Fibroblast of the aortic adventitia (primary cell): ENCODE measurements at places on chromosomes 2 and 18. TPM values are rescaled to one million over a fixed set of nuclear protein-coding genes. Genes with fewer than 3 reads are reported as not detected.

Gene PID1
- total RNA-seq: 0.57 and 13.0 TPM in 2 replicates

Gene MOCOS
- total RNA-seq: 3.5 and 13.1 TPM in 2 replicates

- DNase-seq: no peak
Measured at GRCh38 chr2:203796248-203797010, 71.1 kb upstream of the CTLA4 start.

GRCh38 chr2:189592353-189592984 is 11.9 kb upstream of the SLC40A1 start:
- DNase-seq: no peak

DNA sequence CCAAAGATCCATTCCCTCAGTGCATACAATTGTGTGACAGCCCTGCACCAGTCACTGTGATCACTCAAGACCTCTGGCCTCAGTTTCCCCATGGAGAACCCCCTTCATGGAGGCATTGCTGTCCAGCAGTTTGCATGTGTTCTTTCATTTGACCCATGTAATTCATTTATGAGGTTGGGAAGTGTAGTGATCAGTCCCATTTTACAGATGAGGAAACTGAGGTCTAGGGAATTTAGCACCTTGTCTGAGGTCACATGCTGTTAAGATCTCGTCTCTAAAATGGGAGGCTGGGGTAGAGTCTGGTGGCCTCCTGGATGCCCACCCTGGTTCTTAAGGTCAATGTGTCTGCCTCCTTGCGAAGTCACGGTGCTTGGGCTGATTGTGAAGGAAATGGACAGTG is 19.1 kb downstream of the LDLRAD4 start:
- DNase-seq: no peak

DNA sequence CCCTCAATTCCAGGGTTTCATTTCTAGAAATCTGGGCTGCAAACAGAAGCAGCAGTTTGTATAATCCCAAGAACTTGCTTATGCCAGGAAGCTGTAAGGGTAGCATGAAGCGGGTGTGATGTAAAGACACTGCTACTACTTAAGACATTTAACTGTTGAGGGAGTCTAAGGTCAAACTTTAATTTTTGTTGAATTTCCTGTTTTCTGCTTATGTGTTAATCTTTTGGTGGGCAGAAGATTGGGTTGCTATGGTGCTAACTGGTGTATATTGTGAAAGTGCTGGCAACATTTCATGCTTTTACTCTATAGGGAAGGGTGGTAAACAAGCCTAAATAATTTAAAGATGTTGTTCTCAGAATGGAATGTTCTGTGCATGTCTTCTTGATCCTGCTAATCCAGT is 2.7 kb downstream of the NCOA1 start:
- peak; percentile 25 for DNase-seq

DNA sequence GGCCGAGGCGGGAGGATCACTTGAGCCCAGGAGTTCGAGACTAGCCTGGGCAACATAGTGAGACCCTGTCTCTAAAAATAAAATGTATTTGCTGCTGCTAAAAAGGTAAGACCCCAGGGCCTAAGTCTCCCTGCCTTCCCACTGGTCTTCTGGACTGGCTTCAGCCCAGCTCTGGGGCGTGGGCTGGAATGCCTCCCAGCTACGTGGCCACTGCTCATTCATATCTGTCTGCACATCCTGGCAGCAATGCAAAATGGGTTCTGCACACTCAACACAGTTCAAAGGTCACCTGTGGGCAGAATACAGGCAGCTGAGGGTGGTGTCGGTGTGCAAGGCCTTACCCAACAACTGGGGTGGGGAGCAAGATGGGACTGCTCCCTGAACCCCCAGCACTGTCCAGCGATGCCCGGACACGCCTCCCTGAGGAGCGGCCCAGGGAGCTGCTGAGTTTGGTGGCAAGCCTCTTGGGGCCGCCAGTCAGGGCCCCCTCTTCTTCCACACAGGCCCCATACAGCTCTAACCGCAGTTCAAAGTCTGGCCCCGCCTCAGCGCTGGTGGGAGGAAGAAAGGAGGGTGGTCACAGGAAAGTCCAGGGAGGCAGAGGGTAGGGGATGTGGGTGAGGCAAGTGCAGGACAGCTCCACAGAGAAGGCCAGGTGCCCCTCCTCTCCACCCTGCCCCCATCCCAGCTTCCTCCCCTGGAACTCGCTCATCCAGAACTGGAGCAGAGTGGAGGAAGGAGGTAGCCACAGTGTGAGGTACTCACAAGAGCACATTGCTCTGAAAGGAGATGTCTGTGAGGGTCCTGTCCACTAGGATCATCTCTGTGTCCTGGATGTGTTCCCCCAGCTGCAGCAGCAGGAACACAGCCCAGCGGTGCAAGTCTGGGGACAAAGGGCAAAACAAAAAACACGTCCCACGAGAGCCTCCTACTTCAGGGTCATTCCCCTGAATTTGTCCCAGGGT is 8.2 kb downstream of the WDR54 start:
- DNase-seq: no peak

- peak; percentile 28 for DNase-seq
Measured at GRCh38 chr2:200177971-200178911, 128.3 kb upstream of the SPATS2L start.

Gene CYP1B1
- 146 and 199 TPM in 2 replicates for total RNA-seq

- no peak for DNase-seq
Measured at GRCh38 chr18:40094441-40094840, 1860.6 kb upstream of the PIK3C3 start.

Gene EMILIN1
- 81.3 and 153 TPM in 2 replicates for total RNA-seq

DNA sequence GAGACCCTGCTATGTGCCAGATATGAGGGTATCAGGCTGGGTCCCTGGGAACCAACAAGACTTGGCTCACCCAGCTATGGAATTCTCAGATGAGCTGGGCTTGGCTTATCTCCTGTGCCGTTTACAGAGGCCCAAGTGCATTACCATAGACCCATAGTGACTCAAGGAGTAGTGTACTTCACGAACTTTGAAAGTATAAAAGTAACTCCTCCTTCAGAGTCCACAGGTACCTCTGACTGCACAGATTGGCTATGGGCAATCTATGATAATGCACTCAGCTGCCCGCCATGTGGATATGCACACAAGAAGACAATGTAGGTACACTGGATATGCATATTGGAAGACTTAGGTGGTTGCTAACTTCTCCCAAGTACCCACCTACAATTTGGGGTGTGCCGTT is 78.4 kb downstream of the QPCT start:
- no peak for DNase-seq

Gene RNASEH1
- total RNA-seq: 29.2 and 33.4 TPM in 2 replicates

GRCh38 chr2:190407662-190408537 is at the start of gene MFSD6:
TSS of gene MFSD6 (plus strand) at chr2:190408355. CDS start at chr2:190436030, 27,675 bp downstream.
- no peak for DNase-seq

DNA sequence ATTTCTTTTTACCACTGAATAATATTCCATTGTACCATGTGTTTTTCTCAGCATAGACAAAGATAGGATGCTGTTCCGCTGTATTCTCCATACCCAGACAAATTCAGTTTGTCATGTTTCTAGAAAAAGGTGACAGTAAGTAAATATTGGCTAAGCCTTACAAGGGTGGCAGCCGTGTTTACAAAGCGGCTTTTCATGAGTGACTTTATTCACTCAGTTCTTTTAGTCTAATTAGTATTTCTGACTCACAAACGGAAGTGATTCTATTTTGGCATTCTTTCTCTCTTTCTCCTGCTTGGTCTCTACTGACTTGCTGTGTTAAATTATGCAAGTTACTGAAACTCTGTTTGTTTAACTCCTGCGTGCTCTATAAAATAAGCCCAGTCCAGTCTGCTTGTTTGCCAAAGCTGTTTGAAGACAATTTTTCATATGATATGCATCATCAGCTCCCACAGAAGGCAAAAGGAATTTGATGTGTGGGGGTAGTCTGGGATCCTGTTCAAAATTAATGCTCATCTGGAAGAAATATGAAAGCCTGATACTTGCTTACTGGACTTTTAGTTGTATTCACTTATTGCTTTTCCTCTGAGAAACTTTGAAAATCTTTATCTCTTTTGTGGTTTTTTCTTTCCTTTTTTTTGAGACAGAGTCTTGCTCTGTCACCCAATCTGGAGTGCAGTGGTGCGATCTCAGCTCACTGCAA is 2.3 kb upstream of the PLEKHH2 start:
- DNase-seq: peak; percentile 82

GRCh38 chr2:173079973-173080860 is 4.6 kb downstream of the MAP3K20 start:
- peak; percentile 88 for DNase-seq

Gene EML4
- total RNA-seq: 49.9 and 50.9 TPM in 2 replicates

DNA sequence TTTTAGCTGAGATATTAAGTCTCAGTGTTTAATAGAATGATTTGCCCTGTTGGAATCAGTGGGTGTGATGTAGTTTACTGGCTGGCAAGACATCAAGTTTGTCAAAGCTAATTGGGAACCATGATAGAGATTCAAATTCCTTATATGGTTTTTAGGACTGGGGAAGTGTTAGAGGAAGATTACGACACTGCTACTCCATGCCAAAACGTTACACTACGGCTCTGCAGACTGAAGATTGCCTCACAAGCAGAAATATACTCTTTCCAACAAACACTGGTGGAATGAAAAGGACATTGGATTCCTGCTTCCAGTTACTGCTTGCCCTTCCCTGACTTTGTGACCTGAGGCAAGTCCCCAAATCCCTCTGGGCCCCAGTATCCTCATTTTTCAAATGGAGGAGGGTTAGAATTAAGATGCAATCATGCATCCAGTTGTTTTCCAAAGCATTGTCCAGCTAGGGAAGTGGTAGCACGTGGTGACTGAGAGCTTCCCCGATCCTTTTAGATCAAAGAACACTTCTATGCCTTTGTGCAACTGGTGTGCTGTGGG is 147.6 kb downstream of the CDC42EP3 start:
- peak; percentile 92 for DNase-seq

DNA sequence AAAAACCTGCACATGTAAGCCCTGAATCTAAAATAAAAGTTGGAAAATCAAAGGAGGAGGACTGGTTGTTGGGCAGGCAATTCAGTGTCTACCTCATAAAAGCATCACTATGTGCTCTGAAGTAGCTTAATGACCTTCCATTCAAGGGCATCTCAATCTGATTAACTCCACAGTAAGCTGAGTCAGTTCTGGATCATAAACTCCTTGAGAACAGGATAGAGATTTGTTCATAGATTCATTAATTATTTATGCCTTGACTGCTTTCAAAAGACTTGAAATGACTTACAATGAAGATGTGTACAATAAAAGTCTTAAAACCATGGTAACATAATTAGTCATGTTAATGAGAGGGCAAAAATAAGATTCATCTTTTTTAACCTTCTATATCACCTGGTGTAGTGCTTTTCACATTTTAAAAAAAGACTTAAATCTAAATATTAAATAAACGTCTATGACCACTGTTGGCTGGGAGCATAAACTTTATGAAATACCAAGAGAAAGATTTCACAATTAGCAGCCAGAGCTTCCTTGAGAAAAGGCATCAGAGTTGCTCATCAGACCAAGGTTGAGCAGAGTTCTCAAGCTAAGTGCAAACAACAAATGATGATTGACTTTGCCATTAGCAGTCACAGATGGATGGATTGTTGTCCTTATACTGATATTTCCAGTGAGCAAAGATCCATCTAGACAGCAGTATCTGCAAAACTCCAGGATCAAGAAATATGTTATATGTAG is 237.3 kb upstream of the THUMPD2 start:
- DNase-seq: no peak

Gene RPRM
- 0.27 TPM in 1 of 2 replicates, not detected in the other for total RNA-seq

Gene POTEI
- not detected in 2 replicates for total RNA-seq

- no peak for DNase-seq
Measured at GRCh38 chr2:234273887-234274584, 222.8 kb downstream of the ARL4C start.

- DNase-seq: peak; percentile 96
Measured at GRCh38 chr2:101766871-101767739, 69.6 kb downstream of the MAP4K4 start.

- no peak for DNase-seq
Measured at GRCh38 chr18:55847960-55848359, 260.0 kb upstream of the TCF4 start.

DNA sequence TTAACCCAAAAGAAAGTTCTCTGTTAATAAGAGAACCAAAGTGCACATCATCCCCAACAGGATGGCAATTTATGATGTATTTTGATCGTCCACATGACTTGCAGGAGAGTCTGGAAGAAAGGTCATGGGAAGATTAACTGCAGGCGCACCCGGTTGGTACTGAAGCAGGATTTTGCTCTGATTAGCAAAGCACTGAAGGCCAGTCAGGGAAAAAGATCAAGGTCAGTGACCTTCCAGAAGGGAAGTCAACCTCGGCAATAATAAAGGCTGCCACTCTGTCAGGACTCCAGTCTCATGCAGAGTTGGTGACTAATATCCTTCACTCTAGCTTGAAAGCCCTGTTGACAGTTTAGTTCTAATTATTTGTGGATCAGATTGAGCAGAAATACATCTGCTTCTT is 432.7 kb upstream of the RAB12 start:
- DNase-seq: no peak

DNA sequence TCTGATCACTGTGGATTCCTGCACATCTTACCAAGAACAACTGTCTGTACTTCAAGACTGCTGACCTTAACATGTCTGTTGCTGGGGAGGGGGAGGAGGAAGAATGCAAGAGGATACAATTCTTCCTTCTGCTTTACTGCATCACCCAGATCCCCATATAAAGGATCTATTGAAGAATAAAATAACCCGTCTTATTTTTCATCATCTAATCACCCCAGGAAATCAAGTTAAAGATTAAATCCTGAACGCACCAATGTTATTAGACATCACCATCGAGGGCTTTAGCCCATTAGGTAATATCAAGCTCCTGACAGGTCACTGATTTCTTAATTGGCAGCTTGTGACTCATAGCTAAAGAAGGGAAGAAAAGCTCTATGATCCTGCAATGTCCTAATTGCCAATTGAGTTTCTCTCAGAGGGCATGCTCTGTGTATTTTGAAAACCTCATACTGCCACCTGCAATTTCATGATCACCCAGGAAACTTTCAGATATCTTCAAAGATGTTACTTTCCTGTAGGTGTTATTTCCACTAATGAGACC is 75.4 kb upstream of the KCNE4 start:
- no peak for DNase-seq

GRCh38 chr2:195779491-195779890 is 122.5 kb downstream of the SLC39A10 start:
- DNase-seq: no peak

GRCh38 chr2:137508739-137509384 is 455.4 kb upstream of the HNMT start:
- no peak for DNase-seq

Gene LYG2
- total RNA-seq: not detected in 2 replicates

DNA sequence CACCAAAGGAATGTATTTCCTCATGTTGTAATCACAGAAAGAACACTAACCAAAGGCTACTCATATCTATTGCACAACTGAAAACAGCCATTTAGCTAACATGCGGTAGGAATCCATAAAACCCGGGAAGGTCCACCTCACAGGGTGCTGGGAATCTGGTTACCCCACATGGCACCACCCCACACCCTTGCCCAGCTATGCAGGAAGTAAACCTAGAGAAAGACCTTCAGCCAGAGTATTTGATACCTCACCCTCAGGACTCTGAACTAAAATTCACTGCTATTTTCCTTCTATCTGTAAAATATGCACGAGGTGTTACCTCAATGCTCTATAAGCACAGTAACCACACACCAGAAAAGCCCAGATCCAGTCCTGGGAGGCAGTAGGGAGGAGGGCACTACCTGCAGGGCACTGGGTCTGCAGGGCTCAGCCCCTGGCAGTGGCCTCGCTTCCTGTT is 45.8 kb downstream of the PTPN2 start:
- DNase-seq: peak; percentile 92
